NCI-H1694 treated with DMSO at 0.1 percent for 48 hours (cell line): ENCODE measurements at places on chromosomes 16 and 17.

GRCh38 chr17:31147507-31148202, 52.9 kb downstream of the NF1 start:
- no peak for DNase-seq

DNA sequence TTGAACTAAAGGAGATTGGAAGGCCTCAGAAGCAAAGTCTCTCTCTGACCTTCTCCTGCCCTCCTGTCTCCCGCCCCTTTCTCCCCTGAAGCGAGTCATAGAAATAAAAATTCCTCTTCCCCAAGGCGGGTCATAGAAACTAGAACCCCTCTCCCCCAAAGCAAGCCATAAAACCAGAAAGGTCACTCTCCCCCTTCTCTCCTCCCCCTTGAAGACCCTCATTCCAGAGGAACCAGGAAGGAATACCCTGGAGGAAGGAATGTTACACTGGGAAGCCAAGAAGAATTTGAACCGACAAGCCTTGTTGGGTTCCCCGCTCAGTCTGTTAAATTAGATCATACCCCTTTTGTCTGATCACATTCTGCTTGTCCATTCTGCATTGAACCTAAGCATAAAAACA, 2.7 kb upstream of the GJC1 start:
- no peak for DNase-seq

DNA sequence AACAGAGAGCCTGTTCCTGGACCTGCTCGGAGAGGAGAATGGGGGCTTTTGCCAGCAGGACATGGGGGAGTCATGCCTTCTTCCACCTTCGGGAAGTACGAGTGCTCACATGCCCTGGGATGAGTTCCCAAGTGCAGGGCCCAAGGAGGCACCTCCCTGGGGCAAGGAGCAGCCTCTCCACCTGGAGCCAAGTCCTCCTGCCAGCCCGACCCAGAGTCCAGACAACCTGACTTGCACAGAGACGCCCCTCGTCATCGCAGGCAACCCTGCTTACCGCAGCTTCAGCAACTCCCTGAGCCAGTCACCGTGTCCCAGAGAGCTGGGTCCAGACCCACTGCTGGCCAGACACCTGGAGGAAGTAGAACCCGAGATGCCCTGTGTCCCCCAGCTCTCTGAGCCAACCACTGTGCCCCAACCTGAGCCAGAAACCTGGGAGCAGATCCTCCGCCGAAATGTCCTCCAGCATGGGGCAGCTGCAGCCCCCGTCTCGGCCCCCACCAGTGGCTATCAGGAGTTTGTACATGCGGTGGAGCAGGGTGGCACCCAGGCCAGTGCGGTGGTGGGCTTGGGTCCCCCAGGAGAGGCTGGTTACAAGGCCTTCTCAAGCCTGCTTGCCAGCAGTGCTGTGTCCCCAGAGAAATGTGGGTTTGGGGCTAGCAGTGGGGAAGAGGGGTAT, 39.3 kb upstream of the IL21R start:
- DNase-seq, result no peak

DNA sequence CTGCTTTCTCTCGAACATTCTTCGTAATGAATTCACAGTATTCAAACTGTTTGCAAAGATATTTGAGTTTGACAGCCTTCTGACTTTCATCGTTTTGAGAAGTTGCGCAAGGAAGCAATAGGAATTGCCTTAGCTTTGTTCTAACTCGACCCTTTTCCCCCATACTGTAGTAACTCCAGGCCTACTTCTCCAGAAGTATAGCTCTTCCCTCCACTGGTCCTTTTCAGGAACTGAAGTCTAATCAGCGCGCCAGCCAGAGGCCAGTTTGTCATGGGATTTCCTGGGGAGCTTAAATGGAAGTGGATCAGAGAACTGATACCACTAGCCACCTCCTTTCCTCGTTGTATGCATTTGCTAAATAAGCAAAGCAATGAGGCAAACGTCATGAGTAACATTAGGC, 27.9 kb downstream of the CDR2 start:
- DNase-seq, result no peak

DNA sequence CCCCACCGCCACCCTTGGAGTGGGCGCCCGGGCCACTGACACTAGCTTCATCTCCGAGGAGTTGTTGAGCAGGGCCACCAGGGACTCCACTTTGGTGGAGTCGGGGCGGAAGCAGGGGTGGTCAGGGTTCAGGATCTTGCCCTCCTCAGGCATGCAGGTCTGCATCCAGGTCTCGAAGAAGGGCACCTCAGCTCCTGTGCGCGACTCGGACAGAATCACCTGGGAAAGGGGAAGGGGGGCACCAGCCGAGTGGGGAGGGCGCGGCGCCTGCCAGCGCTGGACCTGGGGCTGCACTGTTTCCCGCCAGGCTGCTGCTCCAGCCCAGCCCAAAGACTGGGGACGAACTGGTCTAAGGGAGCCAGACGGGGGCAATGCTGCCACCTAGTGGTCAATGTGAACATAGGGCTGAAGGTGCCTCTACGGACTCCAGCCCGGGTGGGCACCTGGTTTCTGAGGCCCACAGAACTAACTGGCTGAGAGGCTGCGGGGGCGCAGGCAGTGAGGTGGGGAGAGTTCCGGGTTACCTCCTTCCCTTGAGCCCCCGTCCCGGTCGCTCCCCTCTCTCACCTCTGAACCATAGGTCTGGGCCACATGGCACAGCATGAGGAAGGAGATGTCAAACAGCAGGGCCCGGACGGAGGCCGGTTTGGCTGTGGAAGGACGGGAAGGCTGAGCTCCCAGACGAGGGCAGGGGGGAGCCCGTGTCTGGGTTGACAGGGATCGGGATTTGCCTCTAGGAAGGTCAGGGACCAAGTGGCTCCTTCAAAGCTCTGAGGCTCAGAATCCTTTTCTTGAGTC, 11.8 kb downstream of the CSF3 start:
- peak; percentile 75 for DNase-seq

DNA sequence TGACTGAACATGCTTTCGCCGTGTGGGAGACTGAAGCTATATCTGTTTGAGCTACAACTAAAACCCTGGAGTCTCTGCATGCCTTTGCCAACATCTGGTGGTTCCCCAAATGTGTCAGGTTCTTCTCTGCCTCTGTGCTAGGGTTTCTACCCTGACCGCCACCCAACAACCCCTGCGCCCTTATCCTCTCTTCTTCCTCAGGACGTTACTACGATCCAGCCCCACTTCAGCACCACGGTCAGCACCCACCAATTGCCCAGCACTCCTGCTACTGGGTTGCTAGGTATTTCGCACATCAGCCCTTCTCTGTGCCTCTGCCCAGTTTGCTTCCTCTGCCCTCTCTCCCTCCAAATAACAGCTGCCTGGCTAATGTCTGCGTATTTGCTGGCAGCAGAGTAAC, 106.3 kb upstream of the HSBP1 start:
- no peak for DNase-seq

DNA sequence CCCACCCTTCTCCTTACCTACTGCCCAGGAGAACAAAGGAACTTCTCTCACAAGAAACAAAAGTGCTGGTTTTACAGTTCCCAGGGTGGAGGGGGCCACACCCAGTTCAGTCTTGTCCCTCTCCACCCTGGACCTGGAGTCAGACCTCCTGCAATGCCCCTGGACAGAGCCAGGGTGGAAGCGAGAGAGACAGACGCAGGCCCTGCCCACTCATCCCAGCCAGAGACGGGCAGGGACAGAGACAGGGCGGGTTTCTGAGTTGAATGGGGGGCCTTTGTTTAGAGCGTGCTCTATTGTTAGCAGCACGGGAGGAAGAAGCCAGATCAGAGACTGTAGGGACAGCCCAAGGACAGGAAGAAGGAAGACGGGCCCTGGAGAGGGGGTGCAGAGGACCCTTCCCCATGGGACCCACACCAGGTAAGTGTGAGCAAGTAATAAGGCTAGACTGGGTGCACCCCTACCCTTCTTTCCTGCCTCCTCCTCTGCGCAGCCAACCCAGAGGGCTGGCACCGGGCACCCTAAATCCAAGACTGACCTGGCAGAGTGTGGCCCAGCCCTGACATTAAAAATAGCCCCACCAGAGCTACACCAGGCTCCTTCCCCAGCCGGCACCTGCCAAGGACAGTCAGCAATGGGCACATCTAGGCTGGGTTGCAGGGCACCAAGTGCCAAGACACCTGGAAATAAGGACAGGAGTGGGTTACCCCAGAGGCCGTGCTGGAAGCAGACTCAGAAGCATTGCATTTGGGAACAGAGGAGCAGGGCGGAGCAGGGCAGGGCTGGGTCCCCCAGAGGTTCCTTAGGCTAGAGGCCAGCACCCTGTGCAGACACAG, 10.9 kb downstream of the JUP start:
- DNase-seq, result no peak

- no peak for DNase-seq
These were observed 3.3 kb downstream of the ARHGAP23 start for GRCh38 chr17:38431346-38432145.

DNA sequence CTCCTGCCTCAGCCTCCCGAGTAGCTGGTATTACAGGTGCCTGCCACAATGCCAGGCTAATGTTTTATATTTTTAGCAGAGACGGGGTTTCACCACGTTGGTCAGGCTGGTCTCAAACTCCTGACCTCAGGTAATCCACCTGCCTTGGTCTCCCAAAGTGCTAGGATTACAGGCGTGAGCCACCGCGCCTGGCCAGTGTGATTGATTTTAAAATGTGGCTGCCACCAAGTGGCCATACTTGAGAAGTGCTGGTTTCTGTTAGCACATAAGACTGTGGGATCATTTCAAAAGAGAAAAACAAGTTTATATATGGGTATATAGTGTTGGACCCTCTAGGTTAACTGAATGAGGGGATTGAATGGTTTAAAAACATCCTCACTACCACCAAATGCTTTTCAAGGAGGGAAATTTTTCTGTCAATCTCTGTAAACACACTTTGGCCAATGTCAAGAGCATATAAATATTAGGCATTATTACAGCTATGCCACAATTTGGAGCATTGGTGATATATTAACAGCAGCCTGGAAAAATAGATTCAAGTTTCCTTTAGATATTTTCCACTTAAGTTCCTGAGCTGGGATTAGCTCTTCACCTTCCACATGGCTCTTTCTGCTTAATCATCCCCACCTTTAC, 13.5 kb upstream of the DHRS13 start:
- peak; percentile 37 for DNase-seq

DNA sequence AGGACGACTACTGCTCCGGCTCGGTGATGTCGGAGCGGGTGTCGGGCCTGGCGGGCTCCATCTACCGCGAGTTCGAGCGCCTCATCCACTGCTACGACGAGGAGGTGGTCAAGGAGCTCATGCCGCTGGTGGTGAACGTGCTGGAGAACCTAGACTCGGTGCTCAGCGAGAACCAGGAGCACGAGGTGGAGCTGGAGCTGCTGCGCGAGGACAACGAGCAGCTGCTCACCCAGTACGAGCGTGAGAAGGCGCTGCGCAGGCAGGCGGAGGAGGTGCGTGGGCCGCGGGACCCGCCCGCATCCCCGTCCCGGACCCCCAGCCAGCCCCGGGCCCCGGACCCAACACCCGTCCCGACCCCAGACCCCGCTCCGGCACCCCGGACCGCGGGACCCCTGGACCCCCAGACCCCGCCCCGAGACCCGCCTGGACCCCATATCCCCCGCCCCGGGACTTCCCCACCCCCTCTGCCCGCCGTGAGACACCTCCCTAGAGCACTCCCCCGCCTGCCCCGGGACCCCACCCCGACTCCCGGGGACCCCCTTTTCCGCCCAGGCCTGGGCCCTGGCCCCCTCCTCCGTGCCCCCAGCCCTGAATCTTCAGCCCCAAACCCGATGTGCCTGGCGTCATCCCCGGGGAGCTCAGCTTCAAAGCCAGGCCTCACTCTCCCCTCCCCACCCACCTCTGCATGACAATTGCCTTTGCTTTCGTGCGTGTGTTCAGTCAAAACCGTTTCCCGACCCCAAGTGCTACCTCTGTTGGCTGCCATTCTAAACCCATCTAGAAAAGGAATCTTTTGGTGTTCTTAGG, 594 bp downstream of the MAPK8IP3 start:
- no peak for DNase-seq

- DNase-seq, result no peak
These were observed 54.8 kb downstream of the SDK2 start for GRCh38 chr17:73589363-73589980.

GRCh38 chr16:4604401-4604800, 10.3 kb downstream of the UBALD1 start:
- DNase-seq, result no peak

GRCh38 chr17:13302983-13303382, 285.2 kb upstream of the ELAC2 start:
- no peak for DNase-seq

GRCh38 chr16:85550953-85551924, 61.9 kb upstream of the GSE1 start:
- no peak for DNase-seq

- DNase-seq, result peak; percentile 79
These were observed at the start of gene VPS25 for GRCh38 chr17:42773290-42774035. VPS25 (plus strand) TSS chr17:42773449; CDS start chr17:42773476, 27 bp downstream.

- DNase-seq, result no peak
These were observed 185.0 kb upstream of the COX10 start for GRCh38 chr17:13884347-13884746.

DNA sequence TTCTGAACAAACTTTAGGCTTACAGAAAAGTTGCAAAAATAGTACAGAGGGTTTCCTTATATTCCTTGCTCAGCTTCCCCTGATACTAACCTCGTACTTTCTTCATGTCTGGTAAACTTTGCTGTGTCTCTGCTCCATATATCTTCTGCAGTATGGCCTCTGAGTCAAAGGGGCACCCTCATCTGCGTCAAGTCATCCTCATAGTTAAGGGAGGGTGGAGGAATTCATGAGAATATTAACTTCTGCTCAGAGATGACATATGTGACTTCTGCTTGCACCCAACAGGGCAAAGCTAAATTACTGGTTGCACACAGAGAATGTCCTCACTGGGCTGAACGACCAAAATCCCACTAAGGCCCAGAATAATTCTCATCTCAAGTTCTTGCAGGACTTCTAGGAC, 4.3 kb upstream of the CCL7 start:
- no peak for DNase-seq

GRCh38 chr16:67301080-67301782, 21.9 kb downstream of the PLEKHG4 start:
- DNase-seq, result no peak

DNA sequence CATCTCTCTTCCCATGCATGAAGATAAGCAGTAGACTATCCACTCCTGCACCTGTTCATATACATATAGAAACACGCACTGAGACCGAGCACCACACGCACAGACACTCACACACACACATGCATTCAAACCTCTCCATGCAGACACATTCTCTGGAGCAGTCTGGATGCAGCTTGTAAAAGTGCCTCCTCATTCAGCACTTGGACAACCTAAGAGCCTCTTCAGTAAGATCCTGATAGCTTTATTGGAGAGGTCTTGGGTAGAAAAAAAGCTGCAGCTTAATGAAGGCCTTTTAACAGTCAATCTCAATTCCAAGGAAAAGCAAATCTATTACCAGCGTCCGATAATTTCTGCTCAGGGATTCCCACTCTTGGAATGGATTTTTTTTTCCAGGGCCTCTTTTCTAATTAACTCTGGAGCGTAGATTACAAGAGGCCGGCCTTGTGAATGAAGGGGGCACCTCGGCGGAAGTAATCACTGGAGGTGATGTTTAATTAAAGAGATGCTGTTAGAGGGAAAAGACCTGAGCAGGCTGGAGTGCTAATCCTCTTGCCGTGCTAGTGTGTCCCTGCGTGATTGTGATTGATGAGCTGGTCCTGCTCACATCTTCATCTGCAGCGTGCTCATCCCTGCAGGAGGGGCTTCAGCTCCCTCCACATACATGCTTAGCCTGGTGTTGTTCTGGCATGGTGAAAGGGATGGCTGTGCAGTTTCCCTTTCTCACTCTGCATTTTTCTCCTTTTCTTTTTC, 155.1 kb downstream of the RBFOX1 start:
- DNase-seq, result no peak
